ENCODE measurements at places on chromosomes 1 and 21.

- no peak for DNase-seq
Observed at GRCh38 chr21:25578056-25578961, 29.0 kb downstream of the MRPL39 start.

- no peak for DNase-seq
Observed at GRCh38 chr1:77039111-77039510, 171.8 kb downstream of the ST6GALNAC5 start.

- DNase-seq = peak; percentile 76
Observed at GRCh38 chr1:225809842-225810578, at the start of gene EPHX1. TSS of gene EPHX1 (plus strand) at chr1:225810124. CDS start at chr1:225828730, 18,606 bp downstream.

GRCh38 chr1:55937840-55938375 lies 641.5 kb downstream of the PLPP3 start:
- DNase-seq = no peak

Measured in GM04504 (cell line).